ENCODE measurements at places on chromosomes 5 and 9.
A peak's percentile ranks its signal among the peaks of the same experiment; 100 is the strongest.

- DNase-seq = no peak
Observed at GRCh38 chr5:137598399-137598798, 99.3 kb upstream of the SPOCK1 start.

DNA sequence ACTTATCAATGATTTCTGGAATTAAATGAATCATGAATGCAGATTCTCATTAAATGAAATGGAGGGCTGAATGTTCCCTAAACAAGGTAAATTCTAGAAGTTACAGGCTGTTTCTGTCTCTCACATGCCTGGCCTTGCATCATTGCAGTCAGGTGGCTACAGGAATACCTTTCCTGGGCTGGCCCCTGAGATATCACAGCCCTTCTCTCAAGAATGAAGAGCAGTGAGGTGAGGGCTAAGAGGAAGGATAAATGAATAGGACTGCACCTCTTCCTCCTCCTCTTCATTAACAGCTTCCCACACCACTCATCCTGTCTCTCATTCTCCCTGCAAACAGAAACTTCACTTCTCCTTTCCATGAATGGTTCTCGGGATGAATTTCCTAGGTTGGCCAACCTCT lies 22.5 kb downstream of the ARHGEF28 start:
- no peak for DNase-seq

DNA sequence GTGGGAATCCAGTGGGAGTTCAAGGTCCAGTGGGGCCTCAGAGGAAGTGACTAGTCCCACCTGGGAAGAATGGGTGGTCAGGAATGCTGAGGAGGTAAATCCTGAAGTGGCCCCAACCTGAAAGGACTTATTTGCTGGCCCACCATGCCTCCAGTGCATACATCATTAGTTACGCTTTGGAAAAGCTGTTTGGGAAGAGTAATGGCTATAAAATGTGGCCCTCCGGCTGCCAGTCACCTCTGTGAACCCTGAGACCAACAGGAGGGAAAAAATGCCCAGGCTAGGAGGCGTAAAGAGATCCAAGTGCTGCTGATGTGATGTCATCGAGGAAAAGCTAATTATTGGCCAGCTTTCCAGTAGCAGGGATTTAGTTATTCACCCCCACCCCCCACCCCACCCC lies 2.7 kb upstream of the SLC26A2 start:
- DNase-seq = no peak

DNA sequence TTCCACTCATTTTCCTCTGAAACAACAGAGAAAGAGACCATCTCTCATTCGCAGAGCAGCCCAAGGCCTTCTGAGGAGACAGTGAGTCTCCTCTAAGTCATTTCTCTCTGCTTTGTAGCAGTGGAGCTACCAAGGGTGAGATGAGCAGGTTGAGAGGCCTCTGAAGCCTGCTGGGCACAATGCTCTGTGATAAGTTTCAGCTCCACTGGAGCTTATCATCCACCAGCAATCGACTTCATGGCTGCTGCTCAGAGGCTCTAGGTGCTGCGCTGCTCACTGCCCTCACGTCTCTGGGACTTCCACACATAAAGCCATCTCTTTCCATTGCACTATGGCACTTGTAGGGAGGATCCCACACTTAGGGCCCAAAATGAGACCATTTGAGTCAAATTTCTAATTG lies 96.3 kb downstream of the CMYA5 start:
- DNase-seq = no peak

DNA sequence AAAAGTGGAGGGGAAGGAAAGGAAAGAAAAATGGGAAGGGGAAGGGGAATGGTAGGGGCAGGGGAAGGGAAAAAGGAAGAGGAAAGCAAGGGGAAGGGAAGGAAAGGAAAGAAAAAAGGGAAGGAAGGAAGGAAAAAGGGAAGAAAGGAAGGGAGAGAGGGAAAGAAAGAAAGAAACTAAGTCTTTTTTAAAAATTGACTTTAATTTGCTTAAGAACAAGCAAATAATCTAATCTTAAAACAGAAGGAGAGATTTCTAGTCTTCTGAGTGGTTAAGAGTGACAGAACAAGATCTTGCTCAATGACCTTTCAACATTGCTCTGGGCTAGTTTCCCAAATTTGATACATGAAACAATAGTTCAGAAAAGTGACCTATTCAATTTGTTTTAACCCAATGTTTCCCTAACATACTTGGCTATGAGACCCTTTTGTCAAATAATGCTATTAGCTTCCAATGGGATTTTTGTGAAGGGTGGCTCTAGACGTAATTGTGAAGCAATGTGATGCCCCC lies 33.4 kb upstream of the GLIS3 start:
- no peak for DNase-seq

- peak; percentile 10 for DNase-seq
Observed at GRCh38 chr5:59040804-59041201, 457.9 kb downstream of the RAB3C start.

- DNase-seq = peak; percentile 69
Observed at GRCh38 chr9:37836386-37836785, 35.8 kb downstream of the DCAF10 start.

DNA sequence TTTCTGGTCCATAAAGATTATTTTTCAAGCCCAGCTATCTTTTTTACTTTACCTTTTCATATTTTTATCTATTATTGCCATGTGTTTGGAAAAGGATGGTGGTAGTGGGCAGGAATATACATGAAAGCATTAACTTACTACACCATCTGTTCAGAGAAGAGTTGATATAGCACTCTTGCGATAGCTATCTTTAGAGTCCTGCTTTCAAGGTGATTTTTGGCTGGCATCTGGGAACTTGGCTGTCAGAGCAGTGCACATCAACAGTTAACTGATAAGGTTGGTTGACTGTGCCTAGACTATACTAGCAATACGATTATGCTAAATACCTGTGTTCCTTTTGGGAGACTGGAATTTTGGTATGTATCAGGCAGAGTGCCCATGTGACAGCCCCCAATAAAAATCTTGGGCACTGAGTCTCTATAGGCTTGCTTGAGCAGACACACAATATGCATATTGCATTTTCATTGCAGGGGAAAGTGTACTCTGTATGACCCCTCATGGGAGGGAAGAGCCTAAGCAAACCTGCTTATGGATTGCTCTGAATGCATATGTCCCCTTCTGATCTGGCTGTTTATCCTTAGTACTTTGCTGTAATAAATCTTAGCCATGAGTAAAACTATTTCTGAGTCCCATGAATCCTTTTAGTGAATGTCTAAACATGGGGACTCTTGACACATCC lies 227.6 kb upstream of the C9orf72 start:
- no peak for DNase-seq

DNA sequence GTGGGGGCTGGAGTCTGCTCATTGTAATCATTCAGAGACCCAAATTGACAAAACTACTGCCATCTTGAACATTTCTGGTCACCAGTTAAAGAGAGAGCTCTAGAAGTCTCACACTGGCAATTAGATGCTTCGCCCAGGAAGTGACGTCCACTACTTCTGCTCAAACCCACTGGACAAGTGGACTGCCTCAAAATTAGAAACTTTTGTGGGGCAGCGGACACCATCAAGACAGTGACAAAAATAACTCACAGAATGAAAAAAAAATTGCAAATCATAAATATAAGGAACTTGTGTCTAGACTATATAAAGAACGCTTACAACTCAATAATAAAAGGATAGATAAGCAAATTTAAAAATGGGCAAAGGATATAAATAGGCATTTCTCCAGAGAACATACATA lies 9.8 kb upstream of the SLC46A2 start:
- no peak for DNase-seq

DNA sequence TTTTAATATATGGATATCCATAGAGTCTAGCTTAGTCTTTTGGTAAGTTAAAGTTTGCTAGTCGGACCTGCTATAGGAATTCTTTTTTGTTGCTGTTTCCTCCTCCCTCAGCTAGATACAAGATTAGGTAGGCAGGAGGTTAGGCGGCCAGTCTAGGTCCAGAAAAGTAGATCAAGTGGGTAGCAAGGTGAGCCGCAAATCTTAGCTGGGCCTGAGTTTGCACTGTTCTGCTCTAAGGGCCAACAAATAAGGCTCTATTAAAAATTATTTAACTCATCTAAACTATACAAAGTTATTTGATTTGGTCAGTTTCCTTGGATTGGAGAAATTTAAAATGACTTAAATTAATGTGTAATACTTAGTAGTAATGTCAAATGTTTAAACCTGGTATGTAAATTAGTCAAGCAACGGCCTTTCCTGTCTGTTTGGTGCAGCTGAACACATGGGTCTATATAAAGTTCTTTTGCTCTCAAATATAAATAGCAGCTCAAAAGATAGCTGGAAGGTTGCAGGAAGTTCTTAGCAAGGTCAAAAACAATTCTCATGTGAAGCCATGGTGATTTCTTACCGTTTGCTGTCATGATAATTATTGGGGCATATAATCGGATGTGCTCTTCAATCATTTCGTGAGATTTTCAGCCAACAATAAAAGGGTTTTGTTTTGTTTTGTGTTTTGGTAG lies 72.0 kb downstream of the PRKACG start:
- no peak for DNase-seq

GRCh38 chr5:52989781-52990527 lies 802 bp downstream of the ITGA2 start:
- peak; percentile 42 for DNase-seq

- no peak for DNase-seq
Observed at GRCh38 chr5:159211729-159212174, 2.4 kb upstream of the RNF145 start.

DNA sequence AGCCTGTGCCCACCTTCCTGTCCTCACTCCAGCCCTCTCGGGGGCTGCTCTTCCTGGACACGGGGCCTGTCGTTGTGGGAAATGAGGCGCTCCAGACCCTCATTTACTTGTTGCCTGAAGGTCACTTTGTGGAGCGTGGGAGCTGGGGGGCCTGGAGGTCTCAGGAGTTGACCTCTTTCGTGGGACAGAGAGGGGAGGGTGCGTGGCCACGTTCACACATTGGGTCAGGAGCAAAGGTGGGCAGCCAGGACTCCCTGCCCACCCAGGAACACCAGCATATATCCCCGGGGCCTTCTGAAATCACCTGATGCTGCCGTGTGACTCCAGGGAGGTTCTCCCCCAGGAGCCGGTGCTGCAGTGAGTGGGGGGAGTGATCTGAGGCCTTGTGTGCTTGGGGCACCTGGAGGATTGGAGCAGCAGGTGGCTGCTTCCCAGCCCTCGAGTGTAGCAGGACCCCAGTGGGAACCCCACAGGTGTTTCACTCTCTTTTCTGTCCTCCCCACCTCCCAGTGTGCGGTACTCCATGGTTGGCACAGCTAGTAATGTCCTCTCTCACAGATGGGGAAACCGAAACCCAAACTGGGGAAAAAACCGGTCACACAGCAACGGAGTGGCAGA lies 20.3 kb downstream of the NCS1 start:
- no peak for DNase-seq

GRCh38 chr9:92728831-92729734 lies 35.5 kb downstream of the BICD2 start:
- DNase-seq = peak; percentile 79

DNA sequence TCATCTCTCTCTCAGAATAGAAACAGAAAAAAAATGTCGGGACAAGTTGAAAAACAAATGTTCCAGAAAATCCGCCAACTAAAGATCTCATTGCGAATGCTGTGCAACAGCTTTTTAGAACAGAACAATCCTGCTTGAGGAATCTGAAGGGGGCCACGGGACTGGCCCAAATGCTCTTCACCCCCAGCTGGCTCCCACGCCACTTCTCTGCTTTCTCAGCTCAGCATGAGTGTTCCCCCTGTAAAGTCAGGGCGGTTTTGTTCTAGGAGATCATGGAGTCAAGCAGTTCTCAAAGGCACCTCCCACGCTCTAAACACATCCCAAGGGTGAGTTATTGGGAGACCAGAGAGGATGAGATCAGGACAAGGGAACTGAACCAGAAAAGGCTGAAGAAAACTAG lies 31.5 kb downstream of the DIRAS2 start:
- no peak for DNase-seq

DNA sequence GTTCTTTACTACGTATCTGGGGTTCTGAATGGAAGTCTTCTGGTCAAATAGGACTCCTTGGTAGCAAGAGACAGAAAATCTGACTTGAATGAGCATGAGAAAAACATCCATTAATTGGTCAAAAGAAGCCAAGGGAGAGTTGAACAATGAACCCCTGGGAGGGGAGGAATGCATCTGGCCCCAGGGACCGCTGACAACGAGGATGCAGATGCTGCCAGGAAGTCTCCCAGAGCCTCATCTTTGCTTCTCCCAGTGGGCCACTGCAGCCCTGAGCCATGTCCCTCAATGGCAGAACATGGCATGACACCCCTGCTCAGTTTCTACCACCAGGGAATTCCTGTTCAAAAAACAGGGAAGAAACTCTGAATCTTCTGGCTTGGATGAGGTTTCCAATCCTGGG lies 50.5 kb upstream of the ICE1 start:
- DNase-seq = no peak

- DNase-seq = no peak
Observed at GRCh38 chr5:160310552-160311295, 1.6 kb downstream of the CCNJL start.

- DNase-seq = no peak
Observed at GRCh38 chr5:107955321-107955720, 284.6 kb upstream of the EFNA5 start.

- DNase-seq = no peak
Observed at GRCh38 chr5:97545886-97546535, 363.0 kb upstream of the RIOK2 start.

GRCh38 chr5:116651653-116652052 lies 77.0 kb upstream of the SEMA6A start:
- no peak for DNase-seq

DNA sequence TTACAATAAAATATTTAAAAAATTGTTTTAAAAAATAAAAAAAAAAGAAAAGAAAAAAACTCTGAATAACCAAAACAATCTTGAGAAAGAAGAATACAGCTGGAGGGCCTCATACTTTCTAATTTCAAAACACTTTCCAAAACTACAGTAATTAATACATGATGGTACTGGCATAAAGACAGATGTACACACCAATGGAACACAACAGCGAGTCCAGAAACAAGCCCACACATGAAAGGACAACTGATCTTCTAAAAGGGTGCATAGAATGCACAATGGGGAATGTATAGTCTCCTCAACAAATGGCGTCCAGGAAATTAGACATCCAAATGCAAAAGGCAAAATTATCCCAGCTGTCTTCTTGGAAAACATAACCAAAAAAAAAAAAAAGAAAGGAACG lies 99.6 kb downstream of the LURAP1L start:
- DNase-seq = no peak

DNA sequence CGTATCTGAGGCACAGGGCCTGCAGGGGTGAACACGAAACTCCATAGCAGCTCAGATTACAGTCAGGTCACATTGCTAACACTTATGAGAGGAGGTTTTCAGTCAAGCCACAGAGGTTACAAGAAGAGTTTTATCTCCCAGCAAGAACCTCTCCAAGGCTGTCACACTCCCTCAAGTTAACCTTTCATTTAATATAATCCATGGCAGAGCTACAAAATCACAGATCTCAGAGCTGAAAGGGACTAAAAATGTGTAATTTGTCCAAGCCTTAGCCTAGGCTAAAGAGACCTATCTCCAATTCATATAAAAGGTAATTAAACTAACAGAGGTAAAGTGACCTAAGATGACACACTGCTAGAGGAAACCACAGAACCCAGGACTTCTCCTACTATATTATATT lies 57.2 kb downstream of the MLANA start:
- no peak for DNase-seq

- DNase-seq = no peak
Observed at GRCh38 chr5:122129306-122129705, at the start of gene ZNF474. ZNF474 (plus strand) TSS chr5:122129546; CDS start chr5:122151991, 22,445 bp downstream.

- no peak for DNase-seq
Observed at GRCh38 chr9:127999461-127999860, 18.7 kb upstream of the EEIG1 start.

Data from GM13977 (cell line).